ENCODE measurements at places on chromosomes 3 and 15.

DNA sequence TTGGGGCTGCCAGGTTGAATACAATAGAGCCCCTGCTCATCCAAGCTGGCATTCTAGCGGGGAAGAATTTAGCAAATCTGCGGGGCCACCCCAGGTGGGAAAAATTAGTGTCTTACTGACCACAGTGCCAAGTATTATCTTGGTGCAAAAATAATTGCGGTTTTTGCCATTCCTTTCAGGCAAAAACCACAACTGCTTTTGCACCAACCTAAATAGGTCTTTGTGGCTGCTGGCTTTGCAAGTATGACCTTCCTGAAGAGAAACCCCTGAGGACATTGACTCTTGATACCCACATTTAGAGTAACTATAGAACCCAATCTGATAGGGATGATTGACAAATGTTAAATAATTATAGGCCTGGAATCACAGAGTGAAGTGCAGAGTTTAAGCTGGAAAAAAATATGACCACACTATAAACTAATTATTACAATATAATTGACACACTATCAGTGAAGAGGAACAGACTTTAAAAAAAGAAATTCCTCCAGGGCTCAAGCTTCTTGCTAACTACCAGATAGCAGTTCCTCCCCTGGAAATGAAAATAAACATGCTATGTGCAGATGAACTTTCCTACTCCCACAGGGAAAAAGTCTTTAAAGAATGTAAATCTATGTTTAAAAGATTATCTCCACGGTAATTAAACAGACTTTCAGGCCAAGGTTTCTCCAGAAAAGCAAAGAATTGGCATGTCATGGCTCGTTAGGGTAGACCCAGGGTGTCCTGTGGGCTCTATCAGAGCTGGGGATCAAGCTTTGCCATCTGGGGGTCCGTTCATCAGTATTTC, 34.4 kb downstream of the CA12 start:
- DNase-seq, result no peak

GRCh38 chr3:68060191-68060590, 405.8 kb upstream of the SUCLG2 start:
- DNase-seq, result no peak

DNA sequence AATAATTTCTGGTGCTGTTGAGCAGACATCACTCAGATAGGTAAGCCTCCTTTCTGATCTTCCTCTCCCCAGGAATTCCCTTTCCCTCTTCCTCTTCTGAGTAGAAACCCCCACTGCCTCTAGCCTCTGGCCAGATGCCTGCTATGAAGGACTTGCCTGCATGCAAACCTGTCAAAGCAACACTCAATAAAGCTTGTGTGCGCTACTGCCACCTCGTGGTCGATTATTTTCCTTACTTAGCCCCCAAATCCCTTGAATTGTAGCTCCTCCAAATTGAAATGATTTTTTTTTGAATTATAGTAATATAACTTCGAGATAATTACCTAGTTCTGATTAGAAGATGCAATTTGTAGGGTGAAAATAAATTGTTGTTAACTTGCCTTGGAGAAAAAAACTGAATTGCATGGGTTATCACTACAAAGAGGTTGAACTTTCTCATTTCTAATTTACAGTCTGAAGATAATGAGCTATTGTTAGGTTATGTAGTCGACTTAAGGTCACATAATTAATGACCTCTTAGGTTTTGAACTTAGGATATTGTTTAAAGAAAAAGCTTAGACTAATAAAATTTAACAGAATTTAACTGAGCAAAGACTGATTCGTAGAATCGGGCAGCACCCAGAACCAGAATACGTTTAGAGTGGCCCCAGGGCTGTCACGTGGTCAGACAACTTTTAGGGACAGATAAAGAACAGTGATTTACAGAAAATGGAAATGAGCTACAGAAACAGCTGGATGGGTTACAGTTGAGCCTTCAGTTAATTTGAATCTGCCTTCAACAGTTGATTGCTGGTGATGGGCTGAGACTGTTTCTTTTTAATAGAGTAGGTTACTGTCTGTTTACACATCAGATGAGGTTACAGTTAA, 269.3 kb downstream of the ARPP21 start:
- DNase-seq, result peak; percentile 9

DNA sequence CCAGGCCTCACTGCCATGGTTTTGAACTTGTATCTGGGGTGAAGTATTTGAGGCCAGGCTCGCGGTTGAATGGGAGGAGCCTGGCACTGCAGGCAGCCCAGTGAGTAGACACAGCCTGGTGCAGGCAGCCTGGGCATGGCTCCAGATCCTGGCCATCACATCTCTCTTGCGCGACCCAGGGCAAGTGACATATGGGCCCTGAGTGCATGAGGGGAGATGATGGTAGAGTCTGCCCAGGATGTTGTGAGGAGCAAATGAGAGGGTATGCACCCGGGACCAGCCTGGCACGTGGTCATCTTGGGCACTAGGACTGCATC, 103.5 kb downstream of the TBC1D2B start:
- DNase-seq, result no peak

- no peak for DNase-seq
Measured at GRCh38 chr3:56620371-56620770, 62.7 kb downstream of the TASOR start.

- DNase-seq, result no peak
Measured at GRCh38 chr3:79586232-79586631, 181.6 kb downstream of the ROBO1 start.

- no peak for DNase-seq
Measured at GRCh38 chr15:36988947-36989346, 111.4 kb downstream of the MEIS2 start.

DNA sequence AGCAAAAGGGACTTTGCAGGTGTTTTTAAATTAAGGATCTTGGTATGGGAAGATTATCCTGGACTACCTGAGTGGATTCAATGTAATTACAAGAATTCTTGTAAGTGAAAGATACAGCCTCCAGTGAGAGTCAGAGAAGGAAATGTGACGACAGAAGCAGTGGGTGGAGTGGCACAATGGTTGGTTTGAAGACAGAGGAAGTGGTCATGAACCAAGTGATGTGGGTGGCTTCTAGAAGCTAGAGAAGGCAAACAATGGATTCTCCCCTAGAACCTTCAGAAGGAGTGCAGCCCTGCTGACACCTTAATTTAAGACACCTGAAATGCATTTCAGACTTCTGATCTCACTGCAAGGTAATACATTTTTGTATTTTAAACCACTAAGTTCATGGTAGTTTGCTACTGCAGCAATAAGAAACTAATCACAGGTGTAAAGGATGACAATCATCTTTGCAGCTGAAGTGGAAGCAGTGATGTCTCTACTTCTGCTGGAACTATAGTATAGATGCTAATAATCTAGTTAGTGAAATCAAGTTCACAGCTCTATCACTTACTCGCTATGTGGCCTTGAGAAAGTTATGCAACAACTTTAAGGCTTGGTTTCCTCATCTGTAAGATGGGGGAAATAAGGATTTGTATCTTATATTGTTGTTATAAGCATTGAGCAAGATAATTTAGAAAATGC, 403.4 kb upstream of the SUCLG2 start:
- DNase-seq, result peak; percentile 35

DNA sequence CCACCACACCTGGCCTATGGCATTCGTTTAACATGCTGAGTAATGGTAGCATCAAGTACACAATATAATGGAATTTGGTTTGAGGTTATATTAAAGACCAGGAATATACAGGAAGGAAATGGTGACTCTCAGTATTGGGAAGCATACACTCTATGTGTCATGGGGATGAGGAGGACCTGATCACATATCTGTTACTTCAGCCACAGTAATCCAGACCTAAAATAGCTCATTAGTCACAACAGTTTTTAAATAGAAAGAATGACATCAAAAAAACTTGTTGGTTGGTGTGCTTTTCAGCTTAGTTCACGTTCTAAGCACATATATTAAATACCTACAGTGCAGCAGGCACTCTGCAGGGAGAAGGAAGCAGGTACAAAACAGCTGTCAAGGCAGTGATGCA, 52.5 kb upstream of the ATP2C1 start:
- DNase-seq, result no peak

- DNase-seq, result peak; percentile 7
Measured at GRCh38 chr3:52247409-52248164, 2.0 kb downstream of the PPM1M start.

- no peak for DNase-seq
Measured at GRCh38 chr3:184786280-184786941, 25.6 kb upstream of the VPS8 start.

DNA sequence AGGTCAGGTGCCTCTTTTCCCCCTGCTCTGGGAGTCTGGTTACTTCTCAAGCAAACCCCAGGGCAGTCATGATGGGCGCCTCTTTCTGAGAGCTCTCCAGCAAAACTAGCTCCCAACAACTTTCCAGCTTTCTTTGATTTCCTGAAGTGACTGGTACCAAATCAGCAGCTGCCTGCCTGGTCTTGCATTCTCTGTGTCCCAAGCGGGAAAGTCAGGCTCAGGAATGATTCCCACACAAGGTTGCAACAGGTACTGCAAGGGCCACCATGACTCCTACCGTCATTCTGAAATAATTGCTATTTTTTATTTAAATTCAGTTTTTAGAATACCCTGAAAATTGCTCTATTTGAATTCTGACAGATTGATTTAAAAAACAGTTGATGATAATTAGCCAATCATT, 658.7 kb downstream of the SQOR start:
- no peak for DNase-seq

- DNase-seq, result no peak
Measured at GRCh38 chr3:80052271-80052670, 284.5 kb upstream of the ROBO1 start.

- no peak for DNase-seq
Measured at GRCh38 chr15:46735115-46735514, 982.2 kb upstream of the SEMA6D start.

GRCh38 chr3:31408720-31409119, 124.0 kb upstream of the STT3B start:
- no peak for DNase-seq

DNA sequence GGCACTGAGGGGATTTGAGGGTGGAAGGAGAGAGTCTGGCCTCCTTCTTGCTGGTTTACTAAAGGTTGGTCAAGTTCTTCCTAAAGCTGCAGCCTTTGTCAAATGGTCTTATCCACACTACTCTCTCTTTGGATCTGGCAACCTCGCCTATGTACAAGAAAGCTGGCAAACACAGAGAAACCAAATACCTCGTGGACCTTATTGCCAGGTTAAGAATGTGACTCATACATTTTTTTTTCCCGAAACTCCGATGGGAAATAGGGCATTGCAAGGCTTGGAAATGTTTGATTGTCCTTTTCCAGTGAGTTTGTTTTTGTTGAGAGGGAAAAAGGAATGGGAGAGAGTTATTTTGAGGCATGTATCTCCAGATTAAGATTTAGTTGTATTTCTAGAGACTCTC, 13.9 kb downstream of the EOMES start:
- DNase-seq, result no peak

- DNase-seq, result no peak
Measured at GRCh38 chr3:169034401-169034800, 629.1 kb downstream of the MECOM start.

- DNase-seq, result no peak
Measured at GRCh38 chr15:31277335-31278060, 49.1 kb upstream of the KLF13 start.

- DNase-seq, result no peak
Measured at GRCh38 chr15:38904298-38904697, 339.7 kb upstream of the RASGRP1 start.

- no peak for DNase-seq
Measured at GRCh38 chr3:169758359-169758994, 6.4 kb downstream of the TERC start.

GRCh38 chr15:46768287-46768686, 949.0 kb upstream of the SEMA6D start:
- DNase-seq, result no peak

DNA sequence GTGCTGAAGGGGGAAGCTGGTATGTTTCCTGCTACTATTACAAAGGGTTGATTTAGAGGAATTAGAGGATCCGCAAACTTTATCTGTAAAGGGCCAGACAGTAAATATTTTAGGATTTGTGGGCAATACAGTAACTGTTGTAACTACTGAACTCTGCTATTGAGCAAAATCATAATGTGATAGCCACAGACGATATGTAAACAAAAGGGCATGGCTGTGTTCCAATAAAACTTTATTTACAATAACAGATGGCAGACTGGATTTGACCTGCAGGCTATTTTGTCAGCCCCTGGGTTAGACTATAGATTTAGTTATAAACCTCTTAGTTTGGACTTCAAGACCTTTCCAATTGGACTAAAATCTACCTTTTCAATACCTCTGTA, 27.8 kb upstream of the KCNMB2 start:
- no peak for DNase-seq

DNA sequence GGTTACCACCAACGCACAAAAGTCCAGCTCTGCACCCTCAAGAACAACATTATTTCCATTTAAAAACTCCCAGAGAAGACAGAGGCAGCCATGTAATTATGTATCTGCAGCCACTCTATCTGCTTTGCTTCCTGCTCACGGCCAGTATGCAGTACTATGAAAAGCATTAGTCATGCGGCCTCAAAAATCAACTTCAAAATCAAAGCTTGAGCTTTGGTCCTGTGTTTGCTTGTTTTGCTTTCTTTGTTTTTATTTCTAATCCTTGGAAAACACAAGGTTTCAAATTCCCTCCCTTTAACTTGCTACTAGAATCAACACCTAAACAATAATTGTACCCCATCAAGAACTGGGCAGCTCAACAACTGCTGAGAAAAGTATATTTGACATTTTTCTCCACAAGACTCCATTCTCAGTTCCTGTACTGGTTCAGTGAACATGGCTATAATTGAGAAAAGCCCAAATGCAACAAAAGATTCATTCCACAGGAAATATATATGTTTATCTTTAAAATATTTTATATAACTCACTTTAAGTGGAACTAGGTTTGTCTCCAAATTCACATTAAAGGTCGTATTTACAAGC, 37.6 kb downstream of the GBE1 start:
- no peak for DNase-seq

DNA sequence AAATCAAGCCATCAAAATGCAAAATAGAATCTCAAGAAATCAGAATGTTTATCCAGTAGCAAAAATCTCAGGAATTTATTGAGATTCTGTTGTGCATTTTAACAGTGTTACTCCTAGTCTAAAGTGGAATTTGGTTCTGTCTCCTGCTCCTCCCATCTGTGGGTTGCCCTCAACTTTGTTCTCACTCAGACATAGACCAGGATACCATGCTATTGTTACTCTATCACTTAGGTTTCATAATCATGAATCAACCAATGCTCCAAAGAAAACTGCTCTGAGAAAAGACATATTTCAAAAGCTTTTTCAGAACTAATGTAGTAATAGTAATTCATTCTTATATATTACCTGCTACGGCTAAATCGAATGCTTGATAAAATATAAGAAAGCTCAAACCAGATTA, 274.7 kb downstream of the RBMS3 start:
- no peak for DNase-seq

GRCh38 chr15:53786401-53786800, 26.9 kb upstream of the WDR72 start:
- DNase-seq, result no peak

DNA sequence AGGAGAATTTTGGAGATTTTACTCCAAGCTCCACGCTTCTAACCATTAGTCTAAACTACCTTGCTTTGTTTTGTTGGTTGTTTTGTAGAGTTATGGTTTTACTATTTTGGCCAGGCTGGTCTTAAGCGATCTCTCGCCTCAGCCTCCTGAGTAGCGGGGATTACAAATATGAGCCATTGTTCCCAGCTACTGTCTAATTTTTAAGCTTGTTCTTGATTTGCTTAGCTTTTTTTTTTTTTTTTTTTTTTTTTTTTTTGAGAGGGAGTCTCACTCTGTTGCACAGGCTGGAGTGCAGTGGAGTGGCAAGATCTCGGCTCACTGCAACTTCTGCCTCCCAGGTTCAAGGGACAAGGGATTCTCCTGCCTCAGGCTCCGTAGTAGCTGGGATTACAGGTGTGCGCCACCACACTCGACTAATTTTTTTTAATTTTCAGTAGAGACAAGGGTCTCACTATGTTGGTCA, 28.5 kb downstream of the EFCAB12 start:
- no peak for DNase-seq

GRCh38 chr15:92130906-92131305, 262.8 kb upstream of the ST8SIA2 start:
- no peak for DNase-seq

Data from activated CD4-positive, alpha-beta T cell treated with anti-CD3 and anti-CD28 coated beads for 1 hour (primary cell).